ENCODE measurements at places on chromosomes 12 and 14. TPM values are rescaled to one million over a fixed set of nuclear protein-coding genes. Genes with fewer than 3 reads are reported as not detected.

ARID4A gene
- total RNA-seq: 24.9 TPM

DNA sequence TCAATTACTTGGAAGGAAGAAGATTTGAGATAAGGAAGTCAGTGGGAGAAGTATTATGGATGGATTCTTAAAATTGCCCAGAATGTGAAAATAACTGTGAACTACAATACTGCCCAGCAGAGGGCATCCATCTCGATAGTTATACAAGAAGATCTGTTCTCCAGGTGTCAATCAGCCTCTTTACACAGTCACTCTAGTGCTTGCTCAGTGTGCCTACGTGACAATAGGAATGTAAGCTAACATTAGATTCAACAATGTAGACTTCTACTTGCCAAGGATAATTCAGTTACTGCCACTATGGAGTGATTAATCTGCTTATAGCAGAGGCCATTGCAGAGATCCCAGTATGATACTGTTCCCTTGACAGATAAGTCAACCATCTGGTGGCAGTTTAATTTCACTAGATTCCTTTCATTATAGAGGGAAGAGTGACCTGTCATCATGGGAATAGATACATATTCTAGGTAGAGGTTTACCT is 10.6 kb upstream of the MAP4K5 start:
- H3K27ac ChIP-seq: no peak overlapping the region
- H3K27me3 ChIP-seq: no peaks in the 10 kb centered on the region
- H3K36me3 ChIP-seq: no peaks in the 10 kb centered on the region
- H3K4me1 ChIP-seq: no peaks in the 10 kb centered on the region

- DNase-seq: no peak
- no peak overlapping the region for H3K4me3 ChIP-seq
- peaks cover 10% of the 10 kb centered on the region for H3K4me1 ChIP-seq
- H3K27ac ChIP-seq: no peak overlapping the region
- no peaks in the 10 kb centered on the region for H3K36me3 ChIP-seq
- no peaks in the 10 kb centered on the region for H3K27me3 ChIP-seq
Measured at GRCh38 chr12:81176796-81177195, 98.9 kb downstream of the ACSS3 start.

GRCh38 chr12:108313241-108313605 is 25.9 kb downstream of the CMKLR1 start:
- no peak overlapping the region for H3K27ac ChIP-seq
- DNase-seq: no peak
- H3K4me1 ChIP-seq: no peaks in the 10 kb centered on the region
- no peak overlapping the region for H3K4me3 ChIP-seq
- no peaks in the 10 kb centered on the region for H3K36me3 ChIP-seq
- H3K27me3 ChIP-seq: no peaks in the 10 kb centered on the region

- peak overlapping the region; percentile 96 for H3K27ac ChIP-seq
- peak overlapping the region; percentile 66 for H3K4me3 ChIP-seq
Measured at GRCh38 chr12:130873106-130873795, 1.4 kb downstream of the RAN start.
